Uterus (tissue), 4 donors: ENCODE measurements at places on chromosomes 6 and 20. TPM values are rescaled to one million over a fixed set of nuclear protein-coding genes. Genes with fewer than 3 reads are reported as not detected.
A peak's percentile ranks its signal among the peaks of the same experiment; 100 is the strongest.

GRCh38 chr6:82959385-82959941 is 106.2 kb downstream of the UBE3D start:
- H3K27ac ChIP-seq = no peak overlapping the region
- no peak overlapping the region for H3K4me3 ChIP-seq
- no peak for DNase-seq
- H3K36me3 ChIP-seq = no peaks in the 10 kb centered on the region
- H3K27me3 ChIP-seq = no peaks in the 10 kb centered on the region
- H3K4me1 ChIP-seq = no peaks in the 10 kb centered on the region

DNA sequence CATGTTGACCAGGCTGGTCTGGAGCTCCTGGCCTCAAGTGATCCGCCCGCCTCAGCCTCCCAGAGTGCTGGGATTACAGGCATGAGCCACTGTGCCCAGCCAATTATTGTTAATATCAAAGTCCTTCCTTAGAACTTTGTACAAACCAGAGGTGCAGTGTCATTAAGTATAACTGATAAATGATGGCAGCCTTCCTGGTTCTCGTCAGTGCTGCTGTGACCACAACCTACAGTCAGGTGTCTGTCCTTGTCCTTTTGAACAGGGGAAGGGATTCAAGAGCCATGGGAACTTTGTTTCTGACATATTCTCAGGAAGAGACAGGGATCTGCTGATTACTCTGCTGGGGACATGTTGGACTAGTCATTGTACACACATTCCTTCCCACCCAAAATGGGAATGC is 103.2 kb upstream of the TIAM2 start:
- H3K4me3 ChIP-seq = no peak overlapping the region
- no peaks in the 10 kb centered on the region for H3K36me3 ChIP-seq
- no peak overlapping the region for H3K27ac ChIP-seq

GRCh38 chr6:125844989-125845388 is 54.2 kb downstream of the NCOA7 start:
- peak overlapping the region; percentile 47 for H3K27ac ChIP-seq
- H3K27me3 ChIP-seq = no peaks in the 10 kb centered on the region
- no peaks in the 10 kb centered on the region for H3K4me1 ChIP-seq
- no peak for DNase-seq
- H3K36me3 ChIP-seq = no peaks in the 10 kb centered on the region

The NKAPL gene
- 1.2 TPM for total RNA-seq

GRCh38 chr20:48170625-48171024 is 385.3 kb upstream of the SULF2 start:
- no peak for DNase-seq
- H3K4me3 ChIP-seq = no peak overlapping the region

DNA sequence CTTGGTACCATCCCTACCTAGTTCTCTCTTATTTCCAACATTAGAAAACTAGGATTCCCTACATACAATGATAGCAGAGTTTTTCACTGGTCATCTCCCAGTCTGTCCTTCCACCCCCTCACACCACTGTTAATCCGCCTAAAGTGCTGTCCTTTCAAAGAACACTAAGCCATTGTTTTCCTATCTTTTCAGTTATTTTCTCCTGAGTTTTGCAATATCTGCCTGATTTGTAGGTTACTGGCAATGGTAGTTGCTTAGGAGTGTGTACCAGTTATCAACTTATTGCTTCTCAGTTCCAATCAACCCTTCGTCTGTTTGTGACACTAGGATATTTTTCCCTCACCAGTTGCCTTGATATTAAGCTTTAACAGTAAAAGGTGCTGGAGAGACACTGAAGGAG is 135.0 kb downstream of the EPM2A start:
- DNase-seq = no peak
- H3K27ac ChIP-seq = no peak overlapping the region
- no peak overlapping the region for H3K4me3 ChIP-seq
- no peaks in the 10 kb centered on the region for H3K4me1 ChIP-seq
- no peaks in the 10 kb centered on the region for H3K27me3 ChIP-seq

DNA sequence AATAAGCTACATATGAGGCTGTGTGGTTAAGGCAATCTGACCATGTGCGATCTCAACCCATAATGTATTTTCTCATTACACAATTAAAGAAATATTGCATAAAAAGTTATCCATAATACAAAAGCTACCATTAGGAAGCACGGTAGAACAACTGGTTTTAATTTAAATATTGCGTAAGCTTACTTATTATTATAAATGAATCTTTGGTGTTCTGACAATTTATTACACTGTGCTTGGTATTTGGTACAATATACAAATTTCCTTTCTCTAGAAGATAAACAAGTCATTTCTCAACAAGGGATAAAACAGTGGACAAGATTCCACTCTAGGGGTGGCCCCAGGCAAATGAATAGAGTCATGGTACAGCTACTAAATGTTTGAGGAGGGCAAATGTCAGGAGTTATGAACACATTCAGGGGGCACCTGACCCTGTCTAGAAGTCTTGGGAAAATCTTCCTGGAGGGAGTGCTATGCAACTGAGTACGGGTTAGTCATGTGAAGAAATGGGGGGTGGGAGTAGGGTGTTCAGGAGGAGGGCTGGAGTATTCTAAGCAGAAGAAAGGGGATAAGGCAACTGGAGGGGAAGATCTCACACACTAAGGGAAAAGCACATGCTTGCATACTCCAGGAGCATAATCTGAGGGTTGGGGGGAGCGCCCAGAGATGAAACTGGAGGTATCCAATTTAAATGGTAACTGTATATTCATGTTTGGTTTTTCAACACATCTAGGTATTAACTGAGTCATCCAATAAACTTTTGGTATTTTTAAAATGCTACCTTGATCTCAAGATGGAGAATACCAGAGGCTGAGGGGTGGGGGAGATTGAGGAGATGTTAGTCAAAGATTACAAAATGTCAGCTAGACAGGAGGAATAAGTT is 296.9 kb upstream of the SGK1 start:
- no peak overlapping the region for H3K4me3 ChIP-seq
- H3K36me3 ChIP-seq = no peaks in the 10 kb centered on the region
- no peaks in the 10 kb centered on the region for H3K4me1 ChIP-seq

DNA sequence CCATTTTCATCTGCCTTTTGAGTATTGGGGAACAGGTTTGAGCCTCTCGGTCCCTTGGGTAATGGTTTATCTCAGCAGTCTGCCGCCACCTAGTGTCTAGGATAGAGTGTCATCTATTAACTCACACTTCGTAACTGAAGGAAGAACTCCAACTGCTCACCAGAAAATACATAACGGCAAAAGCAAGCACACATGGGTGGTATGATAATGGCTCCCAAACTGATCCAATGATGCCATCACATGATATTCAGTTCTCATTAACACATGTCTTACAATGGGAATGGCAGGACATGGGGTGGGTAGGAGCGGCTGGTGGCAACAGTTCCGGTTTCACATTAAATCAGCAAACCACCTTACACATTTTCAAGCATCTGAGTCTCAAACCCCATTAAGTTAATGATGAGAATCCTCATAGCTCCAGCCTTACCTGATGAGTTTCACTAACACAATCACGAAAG is 110.7 kb upstream of the PHACTR1 start:
- H3K4me3 ChIP-seq = no peak overlapping the region
- peaks cover 4% of the 10 kb centered on the region for H3K4me1 ChIP-seq
- H3K27ac ChIP-seq = no peak overlapping the region
- H3K27me3 ChIP-seq = no peaks in the 10 kb centered on the region
- DNase-seq = no peak
- H3K36me3 ChIP-seq = no peaks in the 10 kb centered on the region

- no peak for DNase-seq
- no peaks in the 10 kb centered on the region for H3K4me1 ChIP-seq
- H3K36me3 ChIP-seq = no peaks in the 10 kb centered on the region
- no peaks in the 10 kb centered on the region for H3K27me3 ChIP-seq
- no peak overlapping the region for H3K4me3 ChIP-seq
Measured at GRCh38 chr20:7123457-7123856, 356.0 kb downstream of the BMP2 start.

The GRM1 gene
- not detected for total RNA-seq

The RAMACL gene
- 1.8 TPM for total RNA-seq

GRCh38 chr20:44596876-44597275 is 14.5 kb downstream of the PKIG start:
- no peak overlapping the region for H3K4me3 ChIP-seq
- no peaks in the 10 kb centered on the region for H3K27me3 ChIP-seq
- peak overlapping the region; percentile 88 for H3K27ac ChIP-seq

- H3K27me3 ChIP-seq = no peaks in the 10 kb centered on the region
- no peaks in the 10 kb centered on the region for H3K36me3 ChIP-seq
- no peak for DNase-seq
Measured at GRCh38 chr6:139712830-139713229, 338.4 kb upstream of the CITED2 start.

GRCh38 chr20:23446505-23446904 is 6.2 kb downstream of the CST11 start:
- H3K27me3 ChIP-seq = no peaks in the 10 kb centered on the region
- no peak overlapping the region for H3K27ac ChIP-seq
- H3K4me1 ChIP-seq = no peaks in the 10 kb centered on the region

GRCh38 chr6:25009393-25009710 is 73.6 kb upstream of the RIPOR2 start:
- no peaks in the 10 kb centered on the region for H3K36me3 ChIP-seq
- H3K4me1 ChIP-seq = peaks cover 4% of the 10 kb centered on the region
- H3K27ac ChIP-seq = no peak overlapping the region
- no peaks in the 10 kb centered on the region for H3K27me3 ChIP-seq
- DNase-seq = no peak
- no peak overlapping the region for H3K4me3 ChIP-seq

GRCh38 chr20:59235226-59235625 is 65.2 kb upstream of the EDN3 start:
- no peak overlapping the region for H3K27ac ChIP-seq
- H3K27me3 ChIP-seq = no peaks in the 10 kb centered on the region
- no peak overlapping the region for H3K4me3 ChIP-seq
- no peaks in the 10 kb centered on the region for H3K4me1 ChIP-seq

- peak overlapping the region; percentile 73 for H3K27ac ChIP-seq
- H3K36me3 ChIP-seq = no peaks in the 10 kb centered on the region
- H3K4me1 ChIP-seq = no peaks in the 10 kb centered on the region
- H3K4me3 ChIP-seq = no peak overlapping the region
- peak; percentile 80 for DNase-seq
Measured at GRCh38 chr6:17032988-17033634, 68.7 kb upstream of the STMND1 start.

DNA sequence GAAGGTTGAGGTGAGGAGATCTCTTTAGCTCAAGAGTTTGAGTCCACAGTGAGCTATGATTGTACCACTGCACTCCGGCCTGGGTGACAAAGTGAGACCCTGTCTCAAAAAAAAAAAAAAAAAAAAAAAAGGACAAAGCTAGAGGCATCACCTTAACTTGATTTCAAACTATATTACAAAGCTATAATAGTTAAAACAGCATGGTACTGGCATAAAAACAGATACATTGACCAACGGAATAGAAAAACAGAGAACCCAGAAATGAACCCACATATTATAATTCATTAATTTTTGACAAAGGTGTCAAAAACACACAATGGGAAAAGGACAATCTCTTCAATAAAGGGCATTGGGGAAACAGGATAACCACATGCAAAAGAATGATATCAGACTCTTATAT is 50.8 kb upstream of the MBOAT1 start:
- no peak overlapping the region for H3K4me3 ChIP-seq
- no peak for DNase-seq
- H3K27ac ChIP-seq = no peak overlapping the region
- no peaks in the 10 kb centered on the region for H3K27me3 ChIP-seq
- no peaks in the 10 kb centered on the region for H3K4me1 ChIP-seq

DNA sequence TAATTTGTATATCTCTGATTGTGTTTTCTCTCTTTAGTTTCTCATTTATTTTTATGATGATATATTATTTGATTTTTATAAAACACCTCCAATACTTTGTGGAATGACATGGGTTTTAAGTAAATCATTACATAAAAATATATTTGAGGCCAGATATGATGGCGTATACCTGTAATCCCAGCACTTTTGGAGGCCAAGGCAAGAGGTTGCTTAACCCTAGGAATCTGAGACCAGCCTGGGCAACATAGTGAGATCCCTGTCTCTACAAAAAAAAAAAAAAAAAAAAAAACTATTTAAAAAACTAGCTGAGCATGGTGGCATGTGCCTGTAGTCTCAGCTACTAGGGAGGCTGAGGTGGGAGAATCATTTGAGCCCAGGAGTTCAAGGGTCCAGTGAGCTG is 87.3 kb downstream of the BMP6 start:
- DNase-seq = no peak
- H3K27ac ChIP-seq = no peak overlapping the region
- no peaks in the 10 kb centered on the region for H3K4me1 ChIP-seq
- no peak overlapping the region for H3K4me3 ChIP-seq
- no peaks in the 10 kb centered on the region for H3K36me3 ChIP-seq

GRCh38 chr20:35021063-35021462 is 65.4 kb downstream of the MYH7B start:
- no peak overlapping the region for H3K27ac ChIP-seq
- H3K4me3 ChIP-seq = no peak overlapping the region
- H3K27me3 ChIP-seq = no peaks in the 10 kb centered on the region
- H3K4me1 ChIP-seq = no peaks in the 10 kb centered on the region

DNA sequence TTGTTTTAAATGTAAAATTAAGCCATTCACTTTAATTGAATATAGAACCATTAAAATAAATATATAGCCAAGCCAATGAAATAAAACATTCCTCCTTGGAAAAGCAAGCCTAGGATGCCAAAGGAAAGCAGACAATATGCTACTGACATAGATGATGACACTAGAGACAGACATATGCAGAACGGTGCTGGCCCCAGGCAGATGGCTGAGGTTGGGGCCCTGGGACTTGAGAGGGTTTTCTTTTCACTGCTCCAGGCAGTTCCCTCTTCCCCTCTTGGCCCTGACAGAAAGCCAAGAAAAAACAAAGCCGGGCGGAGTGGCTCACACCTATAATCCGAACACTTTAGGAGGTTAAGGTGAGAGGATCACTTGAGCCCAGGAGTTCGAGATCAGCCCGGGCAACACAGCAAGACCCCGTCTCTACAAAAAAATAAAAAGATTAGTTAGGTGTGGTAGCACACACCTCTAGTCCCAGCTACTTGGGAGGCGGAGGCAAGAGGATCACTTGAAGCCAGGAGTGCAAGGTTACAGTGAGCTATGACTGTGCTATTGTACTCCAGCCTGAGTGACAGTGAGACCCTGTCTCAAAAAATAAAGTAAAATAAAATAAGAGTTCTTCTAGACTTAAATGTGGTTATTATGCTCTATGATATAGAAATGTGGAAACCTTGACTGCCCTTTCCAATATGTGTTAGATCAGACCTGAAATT is 31.2 kb downstream of the FASTKD5 start:
- H3K36me3 ChIP-seq = no peaks in the 10 kb centered on the region
- H3K4me1 ChIP-seq = no peaks in the 10 kb centered on the region
- H3K4me3 ChIP-seq = no peak overlapping the region
- no peaks in the 10 kb centered on the region for H3K27me3 ChIP-seq
- H3K27ac ChIP-seq = no peak overlapping the region
- no peak for DNase-seq

DNA sequence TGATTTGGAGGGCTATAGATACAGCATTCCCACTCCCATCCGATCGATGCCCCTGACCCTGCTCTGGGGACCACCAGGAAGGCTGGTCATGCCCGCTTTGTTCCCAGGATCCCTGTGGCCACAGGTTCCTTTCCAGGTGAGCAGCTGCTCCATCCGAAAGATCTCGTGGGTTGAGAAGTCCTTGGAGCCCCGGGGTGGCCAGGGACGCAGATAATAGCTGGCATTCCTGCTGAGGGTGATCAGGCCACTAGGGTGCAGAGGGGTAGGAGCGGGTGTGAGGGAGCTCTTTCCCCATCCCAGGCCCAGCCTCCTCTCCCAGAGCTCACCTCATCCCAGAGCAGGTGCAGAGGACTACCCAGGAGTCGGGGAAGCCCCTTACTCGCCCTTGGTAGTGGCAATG is 7.4 kb downstream of the ADAM33 start:
- H3K36me3 ChIP-seq = no peaks in the 10 kb centered on the region
- no peak overlapping the region for H3K27ac ChIP-seq
- H3K27me3 ChIP-seq = no peaks in the 10 kb centered on the region
- no peak overlapping the region for H3K4me3 ChIP-seq
- H3K4me1 ChIP-seq = peaks cover 8% of the 10 kb centered on the region
